ENCODE measurements at places on chromosomes 13 and 19. TPM values are rescaled to one million over a fixed set of nuclear protein-coding genes. Genes with fewer than 3 reads are reported as not detected.

GRCh38 chr19:18456974-18457373, 19.0 kb upstream of the ISYNA1 start:
- no peak for DNase-seq

GRCh38 chr13:50393628-50394027, 378.4 kb downstream of the KCNRG start:
- DNase-seq = no peak

DNA sequence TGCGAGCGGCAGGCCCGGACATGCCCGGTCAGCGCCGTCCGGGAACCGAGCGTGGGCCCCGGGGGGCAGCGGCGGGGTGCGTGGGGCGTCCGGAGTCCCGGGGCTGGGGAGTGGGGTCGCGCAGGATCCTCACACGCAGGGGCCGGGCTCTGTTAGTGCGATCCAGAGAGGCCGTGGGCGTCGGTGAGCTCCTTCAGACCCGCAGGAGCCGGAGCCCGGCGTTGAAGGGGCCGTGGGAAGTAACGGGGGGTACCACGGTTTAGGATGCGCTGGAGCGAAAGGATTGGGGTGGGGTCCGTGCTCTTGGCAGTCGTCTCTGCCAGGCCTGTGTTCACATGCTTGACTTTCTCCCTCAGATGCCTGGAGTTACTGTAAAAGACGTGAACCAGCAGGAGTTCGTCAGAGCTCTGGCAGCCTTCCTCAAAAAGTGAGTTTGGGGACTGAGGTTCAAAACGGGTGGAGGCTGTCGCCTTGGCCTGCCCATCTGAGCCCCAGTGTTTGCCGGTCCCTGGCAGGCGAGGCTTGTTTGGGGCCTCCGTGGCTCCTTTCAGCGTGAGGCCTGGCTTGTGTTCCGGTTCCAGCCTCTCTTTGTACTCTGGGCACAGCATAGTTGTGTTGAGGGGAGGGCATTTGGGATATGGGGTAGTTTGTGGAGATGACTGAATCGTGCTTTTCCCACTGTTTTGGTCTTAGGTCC, 512 bp downstream of the RPS19 start:
- no peak for DNase-seq

- DNase-seq = no peak
Observed at GRCh38 chr19:5448374-5448773, 6.8 kb upstream of the ZNRF4 start.

DNA sequence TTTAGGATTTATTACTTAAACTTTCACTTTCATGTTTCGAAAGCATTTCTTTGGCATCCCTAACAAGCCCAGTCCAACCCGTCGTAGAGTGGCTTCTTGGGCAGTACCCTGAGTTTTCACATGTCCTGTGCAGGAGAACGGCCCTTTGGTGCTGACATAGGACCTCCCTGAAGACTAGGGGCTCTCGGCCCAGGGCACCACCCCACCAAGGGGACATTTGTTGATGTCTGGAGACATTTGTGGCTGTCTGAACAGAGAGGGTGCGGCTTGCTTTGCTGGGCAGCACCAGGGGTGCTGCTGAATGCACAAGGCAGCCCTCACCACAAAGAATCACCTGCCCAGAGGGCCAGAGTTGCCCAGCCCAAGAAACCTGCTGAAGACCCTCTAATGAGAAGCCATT, 30.6 kb downstream of the CUL4A start:
- no peak for DNase-seq

GRCh38 chr19:18307271-18307681, 15.6 kb downstream of the LSM4 start:
- no peak for DNase-seq

- DNase-seq = no peak
Observed at GRCh38 chr19:29393915-29394460, 131.8 kb upstream of the VSTM2B start.

GRCh38 chr13:87078947-87079795, 592.0 kb upstream of the SLITRK5 start:
- no peak for DNase-seq

DNA sequence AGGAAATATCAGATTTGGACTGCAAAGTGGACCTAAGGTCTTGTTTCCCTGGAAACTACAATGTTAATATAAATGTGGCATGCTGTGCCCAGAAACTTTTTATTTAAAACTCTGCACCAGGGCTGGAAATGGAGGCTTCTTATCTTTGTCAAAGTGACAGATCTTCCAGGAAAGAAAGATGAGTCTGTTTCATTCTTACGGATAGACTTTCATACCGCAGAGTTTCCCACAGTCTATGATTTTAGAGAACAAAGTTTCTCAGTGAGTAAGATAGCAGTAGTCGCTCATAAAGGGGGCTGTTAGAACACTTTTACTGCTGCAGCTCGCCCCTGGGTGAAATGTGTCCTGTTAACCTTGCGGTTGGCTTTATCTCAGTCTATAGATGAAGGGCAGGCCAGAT, 6.7 kb downstream of the CLEC11A start:
- DNase-seq = no peak

- DNase-seq = no peak
Observed at GRCh38 chr13:98026457-98026857, 73.0 kb downstream of the IPO5 start.

- DNase-seq = no peak
Observed at GRCh38 chr13:45101327-45102018, 18.8 kb upstream of the GTF2F2 start.

- DNase-seq = no peak
Observed at GRCh38 chr19:7509625-7510024, 6.3 kb upstream of the ZNF358 start.

DNA sequence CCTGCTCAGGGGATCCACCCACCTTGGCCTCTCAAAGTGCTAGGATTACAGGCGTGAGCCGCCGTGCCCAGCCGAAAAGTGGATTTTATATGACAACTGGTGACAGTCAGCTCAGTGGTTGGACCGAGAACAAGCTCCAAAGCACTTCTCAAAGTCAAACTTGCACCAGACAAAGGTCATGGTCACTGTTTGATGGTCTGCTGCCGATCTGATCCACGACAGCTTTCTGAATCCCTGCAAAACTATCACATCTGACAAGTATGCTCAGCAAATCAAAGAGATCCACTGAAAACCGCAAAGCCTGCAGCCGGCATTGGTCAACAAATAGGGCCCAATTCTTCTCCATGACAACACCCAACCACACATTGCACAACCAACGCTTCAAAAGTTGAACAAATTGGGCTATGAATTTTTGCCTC, 21.6 kb upstream of the NAA16 start:
- no peak for DNase-seq

DNA sequence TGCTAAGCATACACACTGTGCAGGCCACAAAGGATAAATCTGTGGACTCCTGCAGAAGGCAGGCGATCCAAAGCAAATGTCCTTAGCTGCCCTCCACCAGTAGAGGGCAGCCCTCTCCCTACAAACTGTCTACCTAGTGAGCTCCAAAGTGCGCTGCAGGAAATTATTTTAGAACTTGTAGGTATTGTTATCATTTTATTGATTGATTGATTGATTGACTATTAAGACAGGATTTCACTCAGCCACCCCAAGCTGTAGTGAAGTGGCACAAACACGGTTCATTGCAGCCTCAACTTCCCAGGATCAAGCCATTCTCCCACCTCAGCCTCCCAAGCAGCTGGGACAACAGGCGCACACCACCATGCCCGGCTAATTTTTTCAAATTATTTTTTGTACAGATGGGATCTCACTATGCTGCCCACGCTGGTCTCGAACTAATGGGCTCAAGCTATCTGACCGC, 37.3 kb downstream of the RNF6 start:
- DNase-seq = peak; percentile 61

- peak; percentile 87 for DNase-seq
Observed at GRCh38 chr13:104571161-104571892, 1505.1 kb upstream of the SLC10A2 start.

The HSH2D gene
- polyA plus RNA-seq = 0.28 TPM

The RNF17 gene
- not detected for polyA plus RNA-seq

The HS6ST3 gene
- 2.7 TPM for polyA plus RNA-seq

The SIGLEC5 gene
- polyA plus RNA-seq = not detected

The CDX2 gene
- polyA plus RNA-seq = not detected
